ENCODE measurements at places on chromosomes 1 and 21. TPM values are rescaled to one million over a fixed set of nuclear protein-coding genes. Genes with fewer than 3 reads are reported as not detected.

The UBXN10 gene
- not detected for total RNA-seq

DNA sequence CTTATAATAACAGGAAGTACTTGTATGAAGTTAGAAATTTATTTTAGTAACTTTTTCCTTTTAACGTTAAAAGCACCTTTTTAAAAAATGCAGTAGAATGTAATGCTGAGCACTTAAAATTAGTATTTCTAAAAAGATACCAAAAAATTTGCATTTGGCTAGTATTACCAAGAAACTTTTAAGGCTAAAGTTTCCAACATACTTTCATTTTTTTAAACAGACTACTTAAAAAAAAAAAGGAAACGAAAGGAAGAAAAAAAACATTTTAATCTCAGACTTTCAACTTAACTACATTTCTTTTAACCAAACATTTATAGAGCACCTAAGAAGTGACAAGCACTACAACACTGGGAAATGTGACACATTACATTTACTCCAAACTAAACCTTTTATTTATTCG lies 2.8 kb downstream of the ARID4B start:
- no peak for DNase-seq

- DNase-seq = no peak
These were observed 10.3 kb upstream of the SLC45A1 start for GRCh38 chr1:8307628-8308027.

- no peak for DNase-seq
These were observed 4.6 kb upstream of the FNDC10 start for GRCh38 chr1:1604374-1605033.

GRCh38 chr1:159170639-159171038 lies 776 bp upstream of the CADM3 start:
- no peak for DNase-seq

The MYOG gene
- not detected for total RNA-seq

GRCh38 chr21:38470755-38471154 lies 27.5 kb downstream of the ERG start:
- DNase-seq = peak; percentile 47

The CELA2B gene
- not detected for total RNA-seq

- no peak for DNase-seq
These were observed 310.6 kb downstream of the DISC1 start for GRCh38 chr1:231936983-231937775.

- no peak for DNase-seq
These were observed 282.2 kb downstream of the CACNA1E start for GRCh38 chr1:181765451-181766026.

GRCh38 chr1:206694171-206695124 lies 9.7 kb downstream of the MAPKAPK2 start:
- no peak for DNase-seq

DNA sequence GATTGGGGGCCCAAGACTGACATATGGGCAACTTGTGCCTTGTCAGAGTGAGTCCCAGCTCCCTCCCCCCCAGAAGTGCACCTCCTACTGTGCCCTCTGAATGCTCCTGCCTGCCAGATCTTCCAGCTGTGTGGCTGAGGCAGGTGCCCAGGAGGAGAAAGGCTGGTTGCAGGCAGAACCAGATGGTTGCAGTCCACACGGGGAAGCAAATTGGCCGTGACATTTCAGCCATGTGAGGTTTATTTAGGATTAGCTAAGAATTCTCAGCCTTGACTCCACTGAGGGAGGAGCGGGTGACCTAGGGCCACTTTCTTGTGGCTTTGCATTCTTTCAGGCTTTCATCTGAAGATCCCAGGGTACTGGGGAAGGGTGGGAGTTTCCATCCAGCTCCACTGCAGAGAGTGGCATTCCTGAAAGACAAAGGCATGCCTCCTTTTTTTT lies 33.8 kb downstream of the PEX14 start:
- DNase-seq = no peak

The ANGPTL1 gene
- not detected for total RNA-seq

- no peak for DNase-seq
These were observed 653.9 kb upstream of the CAMK1G start for GRCh38 chr1:208929575-208929974.

Data from HT1080 (cell line).